NCI-H1417 treated with DMSO at 0.1 percent for 48 hours (cell line): ENCODE measurements at places on chromosomes 3 and 15.

DNA sequence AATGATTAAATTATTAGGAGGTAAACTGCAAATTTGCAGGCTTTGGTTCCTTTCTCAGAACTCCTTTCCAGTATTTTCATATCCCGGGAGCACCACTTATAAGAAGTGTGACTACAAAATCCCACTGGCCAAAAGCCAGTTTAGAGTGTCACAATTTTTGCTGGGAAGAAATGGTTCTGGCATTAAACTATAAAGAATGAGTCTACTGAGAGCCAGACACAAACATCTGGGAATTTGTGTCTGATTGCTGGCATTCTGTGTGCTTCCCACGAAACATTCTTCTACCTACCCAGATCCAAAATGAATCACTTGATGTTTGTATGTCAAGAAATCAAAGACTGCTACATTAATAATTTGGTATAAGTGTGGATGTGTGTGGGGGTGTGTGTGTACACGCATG lies 82.8 kb downstream of the DUT start:
- no peak for DNase-seq

DNA sequence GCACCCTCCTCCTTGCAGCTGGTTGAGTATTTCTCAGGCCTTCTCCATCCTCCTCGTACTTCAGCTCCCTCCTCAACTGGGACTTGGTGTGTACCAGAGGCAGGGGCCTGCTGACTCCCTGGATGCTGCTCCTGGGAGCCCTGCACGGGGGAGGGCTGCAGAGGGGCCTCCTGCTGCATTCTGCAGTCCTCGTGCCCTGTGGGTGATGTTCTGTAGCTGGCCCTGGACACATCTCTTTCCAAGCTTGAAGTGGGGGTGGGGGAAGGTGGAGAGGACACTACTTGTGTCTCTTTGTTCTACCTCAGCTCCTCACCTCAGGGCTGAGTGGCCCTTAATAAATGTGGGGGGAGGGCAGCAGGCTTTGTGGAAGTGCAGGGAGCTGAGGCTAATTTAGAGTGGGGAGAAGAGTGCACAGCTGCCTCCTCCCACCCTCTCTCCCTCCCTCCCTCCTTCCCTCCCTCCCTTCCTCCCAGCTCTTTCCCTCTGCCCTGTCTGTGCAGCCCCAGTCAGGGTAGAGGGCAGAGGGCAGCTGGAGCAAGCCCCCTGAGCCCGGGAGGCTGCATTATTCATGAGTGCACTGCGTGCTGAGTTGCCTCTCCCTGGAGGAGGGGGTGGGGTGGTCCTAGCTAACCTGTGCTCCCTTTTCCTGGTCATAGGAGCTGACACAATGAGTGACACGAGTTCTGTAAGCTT lies 3.7 kb upstream of the GRM2 start:
- DNase-seq, result peak; percentile 59

GRCh38 chr15:85493260-85493659 lies 112.9 kb downstream of the AKAP13 start:
- no peak for DNase-seq

GRCh38 chr3:182438398-182438797 lies 354.9 kb upstream of the ATP11B start:
- DNase-seq, result peak; percentile 31

- no peak for DNase-seq
Measured at GRCh38 chr15:73244333-73244732, 124.4 kb downstream of the HCN4 start.

GRCh38 chr3:44529927-44530326 lies 25.1 kb upstream of the ZKSCAN7 start:
- no peak for DNase-seq

GRCh38 chr15:49270541-49271421 lies 100.7 kb downstream of the GALK2 start:
- no peak for DNase-seq

DNA sequence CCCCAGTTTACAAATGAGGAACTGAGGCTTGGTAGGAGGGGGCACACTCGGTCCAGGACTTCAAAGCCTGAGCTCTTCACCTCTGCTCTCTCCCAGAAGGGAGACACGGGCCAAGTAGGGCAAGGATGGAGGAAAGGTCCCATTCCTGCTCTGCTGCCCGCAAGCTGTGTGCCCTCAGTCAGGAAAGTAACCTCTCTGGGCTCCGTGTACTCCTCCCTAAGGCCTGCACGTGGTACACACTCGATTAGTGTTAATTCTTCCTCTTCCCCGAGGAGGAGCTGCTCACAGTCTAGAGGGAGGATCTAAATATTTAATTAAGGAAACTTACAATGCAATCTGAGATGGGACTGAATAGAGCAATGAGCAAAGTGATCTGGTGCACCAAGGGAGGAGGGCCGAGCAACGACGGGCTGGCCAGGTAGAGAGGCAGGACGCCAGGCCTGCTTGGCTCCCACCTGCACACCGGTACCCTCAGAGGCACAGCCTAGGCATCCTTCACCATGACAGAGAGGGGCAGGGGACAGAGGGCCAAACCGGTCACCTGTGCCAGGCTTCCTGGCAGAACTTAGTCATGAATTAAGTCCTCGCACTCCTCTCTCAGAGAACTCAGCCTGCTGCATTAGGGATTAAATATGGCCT lies 47.2 kb upstream of the IQSEC1 start:
- no peak for DNase-seq

DNA sequence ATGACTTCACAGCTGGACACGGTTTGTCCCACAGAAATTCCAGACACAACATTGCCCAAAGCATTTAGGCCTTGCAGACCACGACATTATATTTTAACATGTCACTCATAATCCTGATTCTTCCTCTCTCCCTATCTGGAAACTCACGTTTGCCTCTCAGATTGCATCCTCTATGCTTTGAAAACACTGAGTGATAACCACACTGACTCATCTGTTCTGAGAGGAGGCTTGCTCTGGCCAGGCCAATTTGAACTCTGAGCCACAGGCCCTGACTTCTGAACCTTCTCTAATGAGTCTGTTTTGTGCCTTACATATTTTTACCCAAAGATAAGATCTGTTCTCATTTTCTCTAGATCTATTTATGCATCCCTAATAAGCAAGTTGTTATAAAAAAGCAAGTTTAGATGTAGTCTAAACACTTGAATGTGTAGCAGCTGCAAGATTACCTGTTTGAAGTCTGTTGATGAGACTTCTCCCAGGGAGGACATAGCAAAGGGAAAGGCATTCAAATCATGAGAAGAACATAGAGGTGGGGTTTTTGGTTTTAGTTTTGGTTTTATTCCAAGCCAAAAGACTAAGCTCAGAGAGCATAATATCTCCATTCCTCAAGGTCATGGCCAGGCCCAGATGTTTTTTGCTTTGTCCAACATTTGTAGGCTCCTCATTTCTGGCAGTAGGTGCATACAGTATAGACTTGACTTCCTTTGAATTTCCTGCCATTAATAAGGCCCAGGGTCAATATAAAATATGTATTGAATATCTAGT lies 234.4 kb upstream of the LRTM1 start:
- DNase-seq, result no peak

DNA sequence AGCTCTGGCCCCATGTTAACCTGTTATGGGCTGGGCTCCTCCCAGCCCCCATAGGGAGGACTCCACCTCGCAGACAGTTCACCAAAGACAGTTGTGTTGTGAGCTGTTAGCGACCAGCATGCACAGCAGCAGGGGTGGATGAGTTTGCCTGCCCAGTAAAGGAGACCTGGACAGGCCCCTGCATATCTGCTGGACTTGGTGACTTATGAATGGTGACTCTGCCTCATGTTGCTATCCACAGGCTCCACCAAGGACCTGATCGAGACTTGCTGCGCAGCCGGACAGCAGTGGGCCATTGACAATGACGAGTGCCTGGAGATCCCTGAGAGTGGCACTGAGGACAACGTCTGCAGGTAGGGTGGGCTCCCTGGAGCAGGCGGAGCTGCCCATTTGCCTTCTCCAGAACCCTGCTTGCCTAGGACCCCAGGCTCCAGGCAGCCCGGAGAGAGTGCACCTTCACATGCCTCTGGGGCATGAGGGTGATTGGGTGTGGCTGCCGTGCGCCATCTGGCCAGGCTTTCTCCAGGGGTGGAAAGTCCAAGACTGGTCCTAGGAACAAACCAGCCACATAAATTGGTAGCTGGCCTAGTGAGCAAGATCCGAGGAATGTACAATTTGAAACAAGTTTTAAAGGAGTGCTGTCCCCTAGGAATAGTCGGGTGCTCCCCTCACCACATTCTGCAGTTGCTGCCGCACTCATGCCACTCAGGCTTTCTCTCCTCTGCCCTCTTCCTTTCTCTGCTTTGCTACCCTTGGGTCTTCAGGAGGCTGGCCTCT lies 59.1 kb downstream of the FBLN2 start:
- DNase-seq, result no peak

DNA sequence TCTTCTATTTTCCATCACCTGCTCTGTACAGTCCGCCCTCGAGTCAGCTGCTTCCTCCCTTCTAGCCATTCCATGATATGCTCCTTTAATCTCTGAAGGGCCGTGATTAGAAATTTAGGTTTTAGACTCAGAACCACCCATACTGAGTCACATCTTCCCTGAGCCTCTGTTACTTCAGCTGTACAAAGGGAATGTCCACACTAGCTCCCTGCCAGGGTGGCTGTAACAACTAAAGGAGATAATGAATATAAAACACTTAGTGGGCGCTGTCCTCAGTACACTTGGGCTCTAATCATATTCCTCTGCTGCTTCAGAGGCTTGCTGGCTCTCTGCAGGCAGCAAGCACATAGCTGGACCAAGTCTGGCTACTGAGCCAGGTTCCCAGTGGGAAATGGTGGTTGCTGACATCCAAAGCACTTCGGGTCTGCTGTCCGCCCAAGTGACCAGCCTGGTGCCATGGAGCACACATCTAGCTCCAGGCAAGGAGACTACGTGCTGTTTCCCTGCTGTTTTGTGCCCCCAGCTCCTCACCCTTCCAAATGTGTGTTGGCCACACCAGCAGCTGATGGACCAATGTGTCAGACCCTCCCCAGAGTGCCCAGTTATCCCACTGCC lies 901 bp upstream of the CHST14 start:
- no peak for DNase-seq

- DNase-seq, result no peak
Measured at GRCh38 chr3:21672303-21672702, 78.7 kb downstream of the ZNF385D start.

DNA sequence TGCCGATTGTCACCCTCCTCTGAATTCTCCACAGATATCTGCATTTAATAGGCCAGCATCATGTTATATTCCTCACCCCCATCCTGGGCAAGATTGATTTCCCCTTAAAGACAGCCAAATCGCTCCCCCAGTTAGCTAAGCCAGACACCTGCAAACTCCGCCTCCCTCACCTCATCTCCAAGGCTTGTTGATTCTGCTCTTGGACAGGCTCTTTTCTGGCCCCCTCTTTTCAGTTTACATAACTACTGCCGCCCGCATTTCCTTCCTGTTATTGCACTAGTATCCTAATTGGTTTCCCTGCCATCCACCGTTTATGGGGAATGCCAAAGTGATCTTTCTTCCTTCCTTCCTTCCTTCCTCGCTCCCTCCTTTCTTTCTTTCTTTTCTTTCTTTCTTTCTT lies 214.7 kb upstream of the MRPL3 start:
- no peak for DNase-seq

DNA sequence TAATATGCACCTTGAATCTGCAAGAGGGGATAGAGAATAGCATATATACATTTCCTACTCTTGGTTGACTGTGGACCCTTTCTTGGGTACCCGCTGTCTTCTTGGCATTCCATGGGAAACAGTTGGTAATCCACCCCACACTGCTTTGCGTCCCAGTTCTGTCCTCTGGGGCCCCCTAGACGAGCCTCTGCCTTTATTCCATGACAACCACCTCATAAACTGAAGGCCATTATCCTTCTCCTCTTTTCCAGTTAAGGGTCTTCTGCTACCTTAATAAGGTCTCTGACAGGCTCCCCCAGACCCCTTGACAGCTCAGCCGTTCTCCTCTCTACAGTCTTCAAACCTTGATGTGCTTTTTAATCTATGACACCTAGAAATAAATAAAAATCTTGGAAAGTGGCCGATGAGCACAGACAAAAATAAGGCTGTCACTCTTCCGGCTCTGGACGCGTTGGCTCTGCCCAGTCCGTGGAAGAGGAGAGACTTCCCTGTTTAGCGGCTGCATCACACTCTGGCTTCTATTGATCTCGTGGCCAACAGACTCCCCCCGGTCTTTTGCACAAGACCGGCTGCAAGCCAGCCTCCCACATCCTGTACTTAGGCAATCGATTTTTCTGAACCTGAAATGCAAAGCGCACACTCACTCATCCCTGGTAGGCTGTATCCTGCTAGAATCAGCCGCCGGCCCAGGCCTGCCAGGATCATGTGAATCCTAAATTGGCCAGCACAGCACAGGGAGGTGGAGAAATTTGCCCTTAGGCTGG lies 251.0 kb upstream of the TLE3 start:
- DNase-seq, result no peak

DNA sequence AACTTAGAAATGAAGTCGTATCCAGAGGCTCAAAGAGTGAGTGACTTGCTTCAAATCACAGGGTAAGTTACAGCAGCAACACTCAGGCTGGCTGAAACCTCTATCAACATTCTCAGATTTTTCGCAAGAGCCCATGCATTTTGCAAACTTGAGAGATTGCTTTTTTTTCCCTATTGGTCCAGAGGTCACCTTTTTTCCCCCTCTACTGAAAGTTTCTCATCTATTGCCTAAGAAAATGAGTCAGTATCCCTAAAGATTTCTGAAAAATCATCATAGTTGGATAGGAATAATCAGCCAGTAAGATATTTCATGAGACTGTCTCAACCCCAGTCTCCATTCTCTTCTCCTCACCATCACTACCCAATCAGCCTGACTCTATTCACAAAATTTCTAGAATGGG lies 410.6 kb downstream of the FOXP1 start:
- no peak for DNase-seq

GRCh38 chr15:70293591-70294470 lies 196.1 kb upstream of the TLE3 start:
- no peak for DNase-seq

DNA sequence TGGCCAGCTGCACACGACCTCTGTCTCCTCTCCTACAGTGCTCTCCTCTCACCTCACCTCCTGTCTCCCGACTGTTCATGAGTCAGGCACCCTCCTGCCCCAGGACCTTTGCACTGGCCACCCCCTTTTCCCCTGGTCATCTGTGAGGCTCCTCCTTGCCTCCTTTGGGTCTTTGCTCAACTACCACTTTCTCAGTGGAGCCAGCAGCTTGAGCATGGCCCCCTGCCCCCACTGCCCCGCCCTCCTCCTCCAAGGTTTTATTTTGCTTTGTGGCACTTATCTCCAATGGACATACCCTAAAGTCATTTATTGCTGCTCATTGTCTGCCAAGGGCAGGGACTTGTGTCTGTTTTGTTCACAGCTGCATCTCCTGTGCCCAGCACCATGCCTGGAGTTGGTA lies 64.3 kb downstream of the MGLL start:
- no peak for DNase-seq

DNA sequence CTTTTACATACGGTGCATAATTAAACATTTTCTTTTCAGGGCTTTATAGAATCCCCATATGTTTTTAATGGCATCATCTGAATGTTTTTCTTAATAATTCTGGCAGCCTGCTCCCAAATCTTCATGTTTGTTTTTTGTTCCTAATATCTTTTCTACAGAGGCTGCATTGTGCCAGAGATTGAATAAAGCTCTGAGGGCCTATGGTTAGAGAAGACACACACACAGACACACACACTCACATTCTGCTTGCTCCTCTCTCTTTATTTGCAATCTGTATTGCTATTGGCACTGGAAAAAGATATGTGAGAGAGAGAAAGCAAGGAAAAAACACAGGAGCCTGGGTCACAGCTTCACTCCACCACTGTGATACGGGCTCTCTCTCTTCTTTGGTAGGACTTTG lies 136.0 kb downstream of the MECOM start:
- DNase-seq, result no peak
